CD4-positive, alpha-beta T cell treated with Interleukin-6 at 100 ng/mL for 8 hours (primary cell): ENCODE measurements at places on chromosomes 12 and 14.
A peak's percentile ranks its signal among the peaks of the same experiment; 100 is the strongest.

DNA sequence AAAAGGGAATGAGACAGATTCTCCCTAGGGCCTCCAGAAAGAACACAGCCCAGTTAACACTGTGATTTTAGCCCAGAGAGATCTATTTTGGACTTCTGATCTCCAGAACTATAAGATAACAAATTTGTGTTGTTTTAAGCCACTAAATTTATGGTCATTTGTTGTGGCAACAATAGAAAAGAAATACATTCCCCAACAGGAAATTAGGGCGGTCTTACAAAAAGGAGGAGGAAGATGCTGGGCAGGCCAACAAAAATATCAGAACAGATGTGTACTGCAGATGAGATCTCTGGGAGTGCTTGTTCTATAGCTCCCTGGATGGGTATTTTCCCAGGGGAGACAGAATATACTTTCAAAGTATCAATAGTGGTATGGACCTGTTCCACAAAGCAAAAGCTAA, 32.0 kb upstream of the SOCS2 start:
- DNase-seq: no peak

GRCh38 chr12:120978296-120979219, at the start of gene HNF1A:
HNF1A (plus strand) TSS chr12:120978543; CDS start chr12:120978769, 226 bp downstream.
- DNase-seq: no peak

- peak; percentile 7 for DNase-seq
Observed at GRCh38 chr12:113961921-113962710, 4.0 kb downstream of the RBM19 start.

DNA sequence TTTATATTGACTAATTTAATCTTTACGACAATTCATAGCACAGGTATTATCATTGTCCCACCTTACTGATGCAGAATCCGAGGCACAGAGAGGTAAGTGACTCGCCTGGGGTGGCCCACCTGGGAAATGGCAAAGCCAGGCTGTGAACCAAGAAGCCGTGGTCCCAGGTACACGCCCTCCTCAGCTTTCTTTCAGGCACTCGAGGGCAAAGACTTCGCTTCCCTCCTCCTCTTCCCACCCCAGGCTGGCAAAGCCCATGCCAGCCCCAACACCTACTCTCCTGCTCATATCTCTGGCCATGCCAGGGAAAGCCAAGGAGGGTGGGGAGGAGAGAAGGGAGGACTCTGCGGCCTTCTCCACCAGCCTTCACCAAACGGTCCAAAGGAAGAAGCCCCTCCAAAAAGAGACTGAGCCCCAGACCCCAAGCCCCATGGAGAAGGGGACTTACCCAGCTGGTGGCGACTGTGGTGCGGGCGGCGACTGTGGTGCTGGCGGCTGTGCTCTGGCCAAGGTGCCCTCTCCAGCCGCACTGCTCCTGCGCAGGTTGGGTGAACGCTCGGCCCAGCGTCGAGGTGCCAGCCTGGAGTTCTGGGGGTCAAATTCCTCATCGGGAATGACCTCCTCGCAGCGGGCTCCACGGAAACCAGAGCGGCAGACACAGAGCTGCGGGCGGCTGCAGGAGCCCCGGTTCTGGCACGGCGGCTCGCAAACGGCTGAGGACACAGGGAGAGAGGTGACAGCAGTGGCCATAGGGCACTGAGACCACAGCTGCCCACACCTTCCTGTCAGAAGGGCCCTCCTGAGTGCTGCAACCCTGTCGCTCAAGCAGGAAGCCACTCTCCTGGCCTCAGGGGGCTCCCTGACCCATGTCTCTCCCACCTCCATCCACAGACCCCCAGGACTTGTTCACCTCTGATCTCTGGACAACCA, 26.4 kb downstream of the LTBP2 start:
- DNase-seq: no peak

DNA sequence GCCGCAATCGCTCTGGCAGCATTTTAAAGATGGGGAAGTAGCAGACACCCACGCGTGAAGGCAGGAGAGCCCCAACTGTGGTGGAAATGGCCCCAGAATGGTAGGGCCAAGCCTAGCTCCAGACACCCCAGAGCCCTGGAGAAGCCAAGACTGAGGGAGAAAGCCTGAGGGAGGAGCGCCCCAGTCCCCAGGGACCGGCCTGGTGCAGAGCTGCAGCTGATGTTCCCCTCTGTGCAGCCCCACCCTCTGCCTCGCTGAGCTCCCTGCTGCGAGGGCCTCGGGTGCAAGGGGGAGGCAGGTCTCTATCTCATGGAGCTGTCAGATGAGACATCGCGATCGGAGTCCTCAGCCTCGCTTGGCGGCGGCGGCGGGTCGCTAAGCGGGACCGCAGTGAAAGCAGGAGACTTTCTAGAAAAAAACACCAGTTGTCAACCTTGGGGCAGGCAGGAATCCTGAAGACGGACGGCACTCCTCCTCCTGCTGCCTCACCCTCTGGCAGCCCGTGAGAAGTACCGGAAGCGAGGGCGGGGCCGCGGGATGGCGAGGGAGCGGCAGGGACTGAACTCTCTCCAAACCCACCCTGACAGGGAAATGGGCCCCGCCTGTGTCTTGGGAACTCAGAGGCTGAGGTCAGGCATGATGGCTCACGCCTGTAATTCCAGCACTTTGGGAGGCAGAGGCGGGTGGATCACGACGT, 6.0 kb downstream of the GAPDH start:
- peak; percentile 40 for DNase-seq
